ENCODE measurements at places on chromosomes 5 and 9.

GRCh38 chr5:126031989-126032716 is 391.1 kb upstream of the GRAMD2B start:
- DNase-seq: no peak

- DNase-seq: no peak
Observed at GRCh38 chr9:99451112-99451606, 229.1 kb downstream of the SEC61B start.

GRCh38 chr5:82211855-82212572 is 66.1 kb downstream of the RPS23 start:
- DNase-seq: no peak

DNA sequence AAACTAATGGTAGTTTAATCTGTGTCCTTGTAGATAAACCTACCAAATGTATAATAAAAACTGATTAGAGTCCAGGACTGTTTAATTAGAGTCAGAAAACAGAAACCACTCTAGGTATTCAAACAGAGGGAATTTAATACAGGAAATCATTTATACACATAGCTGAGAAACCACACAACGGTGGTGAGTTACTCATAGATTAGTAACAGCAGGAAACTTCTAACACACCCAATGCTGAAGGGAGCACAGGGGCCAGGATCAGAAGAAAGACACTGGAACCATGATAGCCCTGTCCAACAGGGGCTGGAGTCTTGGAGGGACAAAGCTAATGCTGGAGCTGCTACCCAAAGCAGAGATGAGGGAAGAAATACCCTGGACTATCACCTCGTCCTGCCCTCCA is 321.0 kb downstream of the ACTL7B start:
- no peak for DNase-seq

DNA sequence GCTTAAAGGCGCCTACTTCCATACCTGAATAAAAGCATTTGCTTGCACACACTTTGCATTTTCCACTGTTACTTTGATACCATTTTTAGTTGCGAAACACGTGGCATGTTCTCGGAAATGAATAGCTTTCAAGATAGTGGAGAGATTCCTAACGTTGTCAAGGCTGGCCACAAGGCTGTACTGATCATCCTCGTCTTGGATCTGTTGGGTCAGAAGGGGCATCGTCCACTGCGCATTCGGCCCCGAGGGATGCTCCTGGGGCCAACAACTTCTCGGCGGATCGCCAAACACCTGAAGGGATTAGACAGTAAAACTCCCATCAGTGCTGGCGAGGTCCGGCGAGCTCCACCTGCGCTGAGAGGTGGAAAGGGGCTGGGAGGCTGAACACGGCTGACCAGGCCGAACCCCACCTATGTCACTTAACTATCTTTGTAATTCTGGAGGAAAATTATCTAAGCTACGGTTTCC is 599 bp downstream of the RAD1 start:
- DNase-seq: no peak

- no peak for DNase-seq
Observed at GRCh38 chr9:121454972-121455371, 44.7 kb downstream of the GGTA1 start.

- no peak for DNase-seq
Observed at GRCh38 chr9:128719919-128720605, 3.9 kb downstream of the ZDHHC12 start.

DNA sequence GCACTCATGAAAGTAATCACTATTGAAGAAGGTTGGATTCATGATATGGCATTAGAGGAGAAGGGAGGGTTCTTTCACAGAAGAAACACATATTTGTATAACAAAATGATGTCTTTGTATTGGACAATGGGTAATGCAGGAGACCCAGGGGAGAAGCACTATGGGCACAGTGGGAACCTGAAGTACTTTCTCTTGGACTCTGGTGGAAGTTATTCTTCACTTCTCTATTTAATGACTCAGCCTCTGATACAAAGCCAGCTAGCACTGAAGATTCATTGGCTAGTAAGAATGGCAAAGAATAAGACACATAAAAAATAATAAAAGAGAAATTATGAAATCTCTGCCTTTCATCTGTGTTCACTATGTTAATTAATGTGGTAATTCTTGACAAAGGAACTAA is 149.9 kb upstream of the PRR16 start:
- no peak for DNase-seq

- no peak for DNase-seq
Observed at GRCh38 chr5:82862711-82863110, 214.5 kb downstream of the TMEM167A start.

DNA sequence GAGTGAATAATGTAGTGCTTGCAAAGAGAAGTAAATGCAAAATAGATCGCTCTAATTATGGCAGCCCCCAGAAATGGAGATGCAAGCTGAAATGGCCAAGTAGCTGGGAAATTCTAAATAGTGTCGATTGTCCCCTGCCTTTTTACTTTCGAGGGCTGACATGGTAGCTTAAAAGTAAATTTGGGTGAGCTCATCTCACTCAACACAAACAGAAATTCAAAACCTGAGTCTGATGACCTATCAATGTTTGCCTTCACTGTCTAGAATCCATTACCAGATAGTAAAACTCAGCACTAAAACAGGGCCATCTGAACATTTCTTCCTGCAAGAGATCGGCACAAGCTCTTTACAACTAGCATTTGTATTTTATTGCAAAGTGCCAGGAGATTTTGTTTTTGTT is 7.0 kb upstream of the LHX2 start:
- no peak for DNase-seq

- DNase-seq: no peak
Observed at GRCh38 chr9:20473515-20474013, 148.7 kb downstream of the MLLT3 start.

- no peak for DNase-seq
Observed at GRCh38 chr5:59407967-59408366, 485.6 kb downstream of the PDE4D start.

DNA sequence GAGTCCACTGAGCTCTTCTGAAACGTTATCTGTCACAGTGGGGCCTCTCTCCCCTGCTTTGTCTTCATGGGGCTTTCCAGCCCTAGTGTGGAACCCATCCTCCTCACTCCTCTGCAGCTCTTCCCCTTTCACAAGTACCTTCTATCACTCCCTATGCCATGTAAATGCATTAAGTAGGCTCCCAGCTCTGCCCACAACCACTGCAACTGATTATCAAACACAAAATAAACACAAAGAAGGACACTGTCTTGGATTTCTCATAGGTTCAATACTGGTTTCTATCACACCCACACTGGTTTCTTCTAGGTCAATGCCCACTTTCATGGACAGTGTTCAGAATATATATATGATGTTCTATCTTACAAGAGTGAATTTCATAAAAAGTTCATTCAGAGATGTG is 139.4 kb downstream of the GNAQ start:
- no peak for DNase-seq

DNA sequence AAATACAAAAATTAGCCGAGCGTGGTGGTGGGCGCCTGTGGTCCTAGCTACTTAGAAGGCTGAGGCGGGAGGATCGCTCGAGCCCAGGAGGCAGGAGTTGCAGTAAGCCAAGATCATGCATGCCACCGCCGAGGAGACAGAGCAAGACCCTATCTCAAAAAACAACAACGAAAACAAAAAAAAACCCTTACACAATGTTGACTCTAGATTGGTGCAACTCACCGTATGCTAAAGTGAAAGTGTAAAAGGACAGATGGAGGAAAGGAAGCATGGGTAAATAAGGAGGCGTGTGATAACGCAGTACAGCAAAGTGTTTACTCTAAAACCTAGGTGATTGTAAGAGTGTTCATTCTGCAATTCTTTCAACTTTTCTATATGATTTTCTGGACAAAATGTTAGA is 15.9 kb upstream of the RUFY1 start:
- no peak for DNase-seq

GRCh38 chr5:134742134-134742533 is 3.8 kb downstream of the CAMLG start:
- no peak for DNase-seq

- DNase-seq: no peak
Observed at GRCh38 chr9:74630228-74630627, 133.1 kb downstream of the RORB start.

DNA sequence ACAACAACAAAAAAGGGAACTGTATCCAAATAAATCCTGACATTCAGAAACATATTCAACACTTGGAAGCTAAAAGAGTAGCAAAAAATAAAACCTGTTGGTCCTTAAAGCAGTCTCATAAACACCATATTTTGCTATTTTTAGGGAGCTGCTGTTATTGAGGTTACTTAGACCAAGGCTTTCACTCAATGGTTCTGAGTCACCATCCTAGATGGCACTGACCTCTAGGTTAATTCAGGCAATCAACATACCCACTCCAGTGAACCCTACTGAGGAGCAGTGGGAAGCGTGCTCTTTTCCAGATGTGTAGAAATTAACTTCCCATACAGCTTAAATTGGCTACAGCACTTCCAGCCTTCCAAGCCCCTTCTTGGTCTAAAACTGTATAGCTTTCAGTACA is 5.2 kb downstream of the GNAQ start:
- no peak for DNase-seq

- no peak for DNase-seq
Observed at GRCh38 chr5:148899993-148900392, 73.6 kb downstream of the ADRB2 start.

DNA sequence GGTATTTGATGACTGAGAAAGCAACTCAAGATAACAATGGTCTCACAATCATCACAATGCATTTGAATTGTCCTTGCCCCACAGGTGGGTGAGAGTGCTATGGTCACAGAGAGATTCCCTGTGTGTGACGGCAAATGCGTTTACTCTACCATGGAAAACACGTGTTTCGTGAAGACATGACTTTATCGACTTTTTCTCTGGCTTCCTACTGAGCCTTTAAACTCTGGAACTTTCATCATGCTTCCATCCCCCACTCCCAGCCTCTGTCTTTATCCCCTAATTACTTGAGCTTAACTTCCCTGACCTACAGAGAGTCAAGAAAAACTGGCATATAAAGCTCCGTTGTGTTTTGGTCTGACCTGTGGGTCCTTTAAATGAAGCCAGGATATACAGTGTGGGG is 414.1 kb upstream of the CLINT1 start:
- no peak for DNase-seq

DNA sequence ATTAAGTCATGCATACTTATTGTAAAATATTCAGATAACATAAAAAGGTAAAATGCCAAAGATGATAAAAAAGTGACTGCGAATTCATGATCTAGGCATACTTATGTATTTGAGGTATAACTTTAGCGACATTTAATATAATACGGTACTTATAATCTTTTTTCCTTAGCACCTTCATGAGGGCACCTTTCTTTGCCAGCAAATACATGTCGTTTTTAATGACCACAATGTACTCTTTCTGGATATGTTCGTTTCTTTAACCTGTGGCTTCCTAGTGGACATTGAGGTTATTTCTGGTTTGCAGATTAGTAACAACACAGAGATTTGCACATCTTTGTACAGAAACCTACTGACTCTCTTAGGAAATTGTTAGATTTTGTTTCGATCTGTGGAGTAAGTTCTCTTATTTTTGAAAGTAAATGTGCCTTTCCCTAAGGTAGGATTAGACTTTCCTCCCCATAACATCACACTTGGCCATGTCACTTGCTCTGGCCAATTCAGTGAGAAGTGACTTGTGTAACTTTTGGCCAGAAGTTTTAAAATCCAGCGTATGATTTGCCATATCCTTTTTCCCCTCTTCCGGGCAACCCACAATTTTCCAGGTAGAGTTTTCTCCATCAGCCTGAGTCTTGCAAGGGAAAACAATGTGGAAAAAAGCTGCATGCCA is 24.4 kb downstream of the ANKRD33B start:
- no peak for DNase-seq

DNA sequence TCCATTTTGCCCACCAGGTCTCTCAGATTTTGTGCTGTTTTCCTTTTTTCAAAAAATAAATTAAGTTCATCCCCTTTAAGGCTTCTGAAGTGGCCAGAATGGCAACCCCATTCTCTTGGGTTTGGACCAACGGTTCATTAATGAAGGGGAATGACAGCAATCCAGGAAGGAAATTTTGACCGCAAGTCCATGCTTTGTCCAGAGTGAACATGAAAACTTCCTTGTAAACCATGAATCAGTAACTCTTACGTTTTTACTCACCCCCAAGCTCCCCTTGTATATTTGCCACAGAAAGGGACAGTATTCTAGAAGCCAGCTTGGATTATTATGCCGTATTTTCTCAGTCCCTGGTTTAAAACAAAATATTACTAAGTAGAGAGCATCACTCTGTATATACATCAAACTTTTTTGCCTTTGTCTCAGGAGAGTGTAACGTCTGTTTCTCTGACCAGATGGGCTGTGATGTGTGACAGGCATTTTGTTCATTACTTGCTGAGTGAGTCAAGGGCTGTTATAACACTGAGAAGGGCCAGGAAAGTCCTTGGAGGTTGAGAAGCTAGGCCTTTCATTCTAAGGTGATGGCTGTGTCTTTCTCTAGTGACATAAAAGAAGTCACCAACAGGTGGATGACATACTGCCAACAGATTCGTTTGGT is 148.2 kb downstream of the SMARCA2 start:
- DNase-seq: no peak

- DNase-seq: no peak
Observed at GRCh38 chr5:165569551-165569950, 2064.1 kb downstream of the MAT2B start.

DNA sequence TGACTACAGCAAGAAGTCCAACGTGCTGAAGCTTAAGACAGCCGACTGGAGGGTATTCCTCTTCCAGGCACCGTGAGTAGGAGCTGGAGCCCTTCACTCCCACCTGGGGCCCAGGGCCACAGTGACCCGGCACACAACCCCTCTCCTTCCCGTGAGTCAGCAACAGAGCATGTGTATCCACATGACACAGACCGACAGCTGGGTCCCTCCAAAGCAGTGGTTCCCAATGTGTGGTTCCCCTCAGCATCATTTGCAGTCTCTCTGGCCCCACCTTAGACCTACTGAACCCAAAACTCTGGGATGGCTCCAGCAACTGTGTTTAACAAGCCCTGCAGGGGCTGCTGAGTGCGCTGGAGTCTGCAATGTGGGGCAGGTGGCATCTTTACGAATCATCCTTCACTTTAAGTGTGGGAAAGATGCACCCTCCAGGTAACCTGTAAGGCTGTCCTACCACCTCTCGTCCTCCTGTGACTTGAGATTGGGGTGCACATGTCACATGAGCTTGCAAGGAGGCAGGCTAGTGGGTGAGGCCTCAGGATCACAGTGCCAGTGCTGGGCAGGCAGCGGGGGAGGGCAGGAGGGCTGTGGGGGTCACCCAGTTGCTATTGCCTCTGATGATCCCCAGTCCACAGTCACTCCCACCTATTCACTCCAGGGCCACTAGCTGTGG is 42.2 kb downstream of the PSD2 start:
- no peak for DNase-seq

- peak; percentile 35 for DNase-seq
Observed at GRCh38 chr5:141040771-141041426, 10.3 kb upstream of the PCDHB1 start.

DNA sequence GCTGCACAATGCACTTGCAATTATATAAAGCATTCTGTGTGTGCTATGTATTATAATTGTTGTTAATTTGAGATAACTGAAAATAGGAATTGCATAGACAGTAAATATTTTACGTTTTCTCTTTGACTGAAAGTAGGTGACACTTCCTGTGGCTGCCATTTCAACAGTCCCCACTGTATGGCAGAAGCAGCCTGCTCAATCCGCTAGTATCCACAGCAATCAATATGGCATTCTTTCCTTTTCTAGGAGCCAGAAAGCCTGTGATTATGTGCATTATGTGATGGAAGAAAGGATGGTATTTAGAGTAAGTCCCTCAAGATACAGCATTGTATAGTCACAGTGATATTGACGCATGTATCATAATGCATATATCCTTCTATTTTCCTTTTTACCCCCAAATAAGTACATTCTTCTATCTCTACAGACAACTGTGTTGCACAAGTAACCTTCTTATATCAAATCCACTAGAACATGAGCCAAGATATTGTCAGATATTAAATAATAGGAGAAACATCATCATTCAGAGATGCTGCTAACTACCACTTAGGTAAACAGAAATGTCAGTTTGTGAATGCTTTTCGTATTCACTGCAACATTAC is 59.7 kb downstream of the CARTPT start:
- DNase-seq: no peak
